ENCODE measurements at places on chromosomes 3 and 15.
A peak's percentile ranks its signal among the peaks of the same experiment; 100 is the strongest.

GRCh38 chr3:31550452-31551251 lies 17.9 kb downstream of the STT3B start:
- DNase-seq, result no peak

DNA sequence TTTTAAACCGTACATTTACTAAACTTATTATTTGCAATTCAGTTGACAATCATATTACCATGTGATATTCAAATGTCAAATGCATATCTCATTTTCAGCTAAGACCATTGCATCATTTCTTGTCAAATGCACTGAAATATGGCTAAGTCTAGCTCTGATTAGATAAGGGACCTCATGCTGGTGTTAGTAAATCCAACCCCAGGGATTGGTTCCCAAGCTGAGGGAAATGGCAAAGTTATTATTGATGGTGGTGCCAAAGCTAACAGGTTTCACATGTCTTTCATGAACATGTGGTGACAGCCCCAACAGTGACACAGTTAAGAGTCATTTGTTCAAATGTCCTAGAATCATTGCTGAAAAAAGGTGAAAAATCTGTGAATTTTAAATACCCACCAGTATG lies 641.1 kb downstream of the MECOM start:
- no peak for DNase-seq

- no peak for DNase-seq
These were observed 1.1 kb upstream of the CSK start for GRCh38 chr15:74780523-74781430.

DNA sequence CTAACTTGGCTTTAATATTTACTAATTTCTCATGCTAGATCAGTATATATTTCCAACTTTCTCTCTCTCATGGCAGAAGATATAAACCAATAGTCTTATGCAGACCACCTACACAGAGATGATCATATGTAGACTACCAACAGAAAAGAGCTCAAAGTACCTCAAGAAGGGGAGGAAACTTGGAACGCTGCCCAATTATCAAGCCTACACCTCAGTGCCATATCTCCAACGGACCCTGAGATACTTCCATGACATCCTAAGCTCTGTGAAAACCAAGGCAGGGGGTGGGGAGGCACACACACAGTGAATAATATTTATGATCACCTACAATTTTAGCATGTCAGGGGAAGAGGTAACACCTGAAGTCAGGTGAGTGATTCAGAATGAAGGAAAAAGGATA lies 100.6 kb downstream of the STAG1 start:
- no peak for DNase-seq

DNA sequence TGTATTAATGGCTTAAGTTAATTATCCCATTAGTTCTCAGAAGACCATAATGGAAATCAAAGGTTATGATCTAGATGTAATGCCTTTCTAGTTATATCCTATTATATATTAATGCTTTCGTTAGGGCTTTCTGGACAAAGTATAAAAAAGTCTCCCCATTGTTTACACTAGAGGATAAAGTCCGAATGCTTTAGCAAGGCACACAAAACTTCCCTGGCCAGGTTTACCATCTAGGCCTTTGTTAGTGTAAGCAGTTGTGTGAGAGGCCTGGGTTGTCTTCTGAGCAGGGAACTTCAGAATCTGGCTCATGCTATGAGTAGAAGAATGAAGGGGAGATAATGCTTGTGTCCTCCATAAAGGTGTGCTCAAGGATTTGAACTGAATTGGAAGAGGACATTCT lies 106.3 kb upstream of the MEIS2 start:
- no peak for DNase-seq

DNA sequence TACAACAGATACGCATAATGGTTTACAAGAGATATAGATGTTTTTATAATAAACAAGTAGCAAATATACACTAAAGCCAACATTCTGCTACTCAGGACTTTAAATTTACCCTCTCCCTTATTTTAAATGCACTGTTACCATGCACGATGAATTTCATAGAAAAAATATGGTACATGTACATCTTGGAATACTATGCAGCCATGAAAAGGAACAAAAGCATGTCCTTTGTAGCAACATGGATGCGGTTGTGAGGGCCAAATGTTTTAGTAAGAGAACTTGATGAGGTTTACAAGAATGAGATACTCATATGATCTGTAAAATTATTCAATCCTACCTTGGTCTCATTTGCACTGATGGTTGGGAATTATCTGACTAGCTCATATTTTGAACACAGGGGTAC lies 769.3 kb downstream of the VGLL3 start:
- DNase-seq, result no peak

- DNase-seq, result no peak
These were observed 337.2 kb downstream of the MAGI1 start for GRCh38 chr3:65701516-65701915.

DNA sequence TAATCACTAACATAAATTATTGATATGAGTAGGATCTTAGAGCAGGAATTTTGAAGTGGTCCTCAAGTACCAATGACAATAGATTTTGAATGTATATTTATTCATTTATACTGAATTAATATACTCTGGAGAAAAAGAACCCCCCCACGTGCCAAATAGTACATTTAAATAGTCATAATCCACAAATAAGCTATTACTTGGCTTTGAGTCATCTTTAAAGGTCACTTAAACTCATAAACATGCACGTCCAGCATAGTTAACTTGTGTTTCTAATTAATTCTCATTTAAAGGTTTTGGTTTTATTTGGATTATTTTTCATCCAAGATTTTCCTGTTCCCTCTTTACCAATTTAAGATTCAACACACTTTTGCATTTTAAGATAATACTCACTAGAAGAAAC lies 35.1 kb downstream of the FGF7 start:
- DNase-seq, result no peak

GRCh38 chr3:137972396-137972795 lies 37.6 kb upstream of the CLDN18 start:
- no peak for DNase-seq

DNA sequence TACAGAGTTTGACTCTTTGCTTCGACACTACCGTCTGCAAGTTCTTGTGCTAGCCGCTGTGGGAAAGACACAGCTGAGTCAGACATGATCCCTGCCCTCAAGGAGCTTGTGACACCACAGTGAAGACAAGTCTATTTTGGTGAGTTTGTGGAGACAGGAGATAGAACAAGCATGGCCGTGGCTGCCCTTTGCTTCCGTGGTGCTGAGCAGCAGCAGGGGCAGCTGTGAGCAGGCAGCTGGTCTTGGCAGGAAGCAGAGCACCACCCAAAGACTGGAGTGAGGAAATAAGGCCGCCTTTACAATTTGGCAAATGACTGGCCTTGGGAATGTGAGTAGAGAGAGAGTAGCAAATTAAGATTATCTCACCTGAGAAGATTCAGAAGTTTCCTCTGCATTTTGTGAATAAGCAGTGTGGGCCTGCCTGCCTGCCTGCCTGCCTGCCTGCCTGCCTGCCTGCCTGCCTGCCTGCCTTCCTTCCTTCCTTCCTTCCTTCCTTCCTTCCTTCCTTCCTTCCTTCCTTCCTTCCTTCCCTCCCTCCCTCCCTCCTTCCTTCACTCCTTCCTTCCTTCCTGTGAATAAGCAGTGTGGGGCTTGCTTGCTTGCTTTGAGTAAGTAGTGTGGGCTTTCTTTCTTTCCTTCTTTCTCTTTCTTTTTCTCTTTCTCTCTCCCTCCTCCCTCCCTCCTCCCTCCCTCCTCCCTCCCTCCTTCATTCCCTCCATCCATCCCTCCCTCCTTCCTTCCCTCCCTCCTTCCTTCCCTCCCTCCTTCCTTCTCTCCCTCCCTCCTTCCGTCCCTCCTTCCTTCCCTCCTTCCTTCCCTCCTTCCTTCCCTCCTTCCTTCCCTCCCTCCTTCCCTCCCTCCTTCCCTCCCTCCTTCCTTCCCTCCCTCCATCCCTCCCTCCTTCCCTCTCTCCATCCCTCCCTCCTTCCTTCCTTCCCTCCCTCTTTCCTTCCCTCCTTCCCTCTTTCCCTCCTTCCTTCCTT lies 1.6 kb upstream of the GCNT3 start:
- no peak for DNase-seq

DNA sequence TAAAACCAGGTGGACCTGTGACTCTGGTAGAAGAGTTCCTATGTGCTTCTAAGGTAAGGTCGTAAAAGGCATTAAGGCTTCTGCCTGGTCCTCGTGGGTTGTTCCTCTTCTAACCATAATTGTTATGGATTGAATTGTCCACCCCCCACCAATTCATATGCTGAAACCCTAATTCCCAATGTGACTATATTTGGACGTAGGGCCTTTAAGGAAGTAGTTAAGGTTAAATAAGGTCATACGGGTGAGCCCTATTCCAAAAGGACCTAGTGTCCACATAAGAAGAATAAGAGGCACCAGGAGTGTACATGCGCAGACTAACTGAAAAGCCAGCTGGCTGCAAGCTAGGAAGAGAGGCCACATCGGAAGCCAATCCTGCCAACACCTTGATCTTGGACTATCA lies 1.9 kb downstream of the ADPGK start:
- no peak for DNase-seq

GRCh38 chr3:71926616-71927015 lies 141.7 kb upstream of the PROK2 start:
- DNase-seq, result no peak

GRCh38 chr15:25863111-25863967 lies at the start of gene ATP10A:
Gene ATP10A (minus strand): TSS chr15:25863327. CDS start chr15:25863096, 231 bp downstream.
- DNase-seq, result no peak

GRCh38 chr3:123105201-123106189 lies 38.7 kb downstream of the PDIA5 start:
- no peak for DNase-seq

- DNase-seq, result no peak
These were observed 105.8 kb upstream of the ARL6 start for GRCh38 chr3:97658668-97659285.

GRCh38 chr3:191008074-191008473 lies 145.6 kb upstream of the GMNC start:
- no peak for DNase-seq

GRCh38 chr3:79490165-79491028 lies 277.4 kb downstream of the ROBO1 start:
- no peak for DNase-seq

- no peak for DNase-seq
These were observed 35.6 kb upstream of the RAB11A start for GRCh38 chr15:65833501-65834205.

DNA sequence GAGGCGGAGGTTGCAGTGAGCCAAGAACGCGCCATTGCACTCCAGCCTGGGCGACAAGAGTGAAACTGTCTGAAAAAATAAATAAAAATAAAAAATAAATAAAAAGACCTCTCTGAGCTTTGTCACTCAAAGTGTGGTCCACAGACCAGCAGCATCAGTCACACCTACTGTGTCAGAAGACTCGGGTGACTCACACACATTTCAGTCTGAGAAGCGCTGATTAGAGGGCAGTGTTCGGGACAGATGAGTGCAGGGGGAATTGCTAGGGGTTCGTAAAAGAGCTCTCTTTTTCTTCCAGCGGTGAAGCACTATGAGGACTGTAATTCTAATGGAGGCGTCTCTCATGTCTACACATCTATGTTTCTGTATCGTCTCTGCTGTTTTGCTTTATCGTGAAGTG lies 5.7 kb downstream of the PODXL2 start:
- peak; percentile 37 for DNase-seq

DNA sequence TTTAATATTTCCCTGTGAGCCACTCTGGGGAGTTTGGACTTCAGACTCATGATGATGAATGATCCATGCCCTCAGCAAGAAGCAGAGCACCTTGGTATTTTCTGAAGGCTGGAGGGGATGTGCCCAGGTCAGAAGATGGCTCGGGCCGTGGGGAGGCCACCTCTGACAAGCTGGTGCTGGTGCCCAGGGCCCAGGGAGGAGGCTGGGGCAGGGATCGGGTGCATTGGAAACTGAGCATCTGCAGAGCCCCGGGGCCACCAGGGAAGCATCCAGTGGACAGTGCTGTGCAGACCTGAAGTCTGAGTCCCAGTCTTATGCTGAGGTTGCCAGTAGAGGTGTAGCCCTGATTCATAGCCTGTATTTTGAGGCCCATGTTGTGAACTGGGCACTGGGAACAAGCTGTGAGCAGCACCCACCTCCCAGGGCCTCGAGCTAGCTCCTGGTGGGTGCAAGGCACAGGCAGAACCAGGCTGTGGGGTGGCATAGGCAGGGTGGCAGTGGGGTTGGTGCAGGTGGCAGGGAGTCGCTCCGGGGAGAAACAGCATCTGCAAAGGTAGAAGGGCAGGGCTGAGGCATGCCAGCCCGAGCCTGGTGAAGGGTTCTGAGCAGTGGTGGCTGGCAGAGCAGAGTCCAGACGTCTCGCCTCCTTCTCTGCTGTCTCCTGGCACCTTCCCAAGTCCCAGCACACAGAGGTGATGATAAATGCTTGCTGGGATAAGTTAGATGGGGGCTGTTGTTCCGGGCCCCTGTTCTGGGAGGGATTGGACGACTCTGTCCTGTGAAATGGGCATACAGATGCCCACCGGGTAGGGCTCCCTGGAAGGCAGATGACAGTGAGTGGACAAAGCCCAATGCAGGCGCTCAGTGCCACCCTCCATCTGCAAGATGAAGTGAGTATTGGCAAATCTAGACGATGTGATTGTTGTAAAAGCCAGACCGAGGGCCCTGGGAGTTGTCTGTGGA lies 10.6 kb downstream of the DNAJB8 start:
- DNase-seq, result no peak

GRCh38 chr3:116165641-116166040 lies 279.6 kb downstream of the LSAMP start:
- no peak for DNase-seq

DNA sequence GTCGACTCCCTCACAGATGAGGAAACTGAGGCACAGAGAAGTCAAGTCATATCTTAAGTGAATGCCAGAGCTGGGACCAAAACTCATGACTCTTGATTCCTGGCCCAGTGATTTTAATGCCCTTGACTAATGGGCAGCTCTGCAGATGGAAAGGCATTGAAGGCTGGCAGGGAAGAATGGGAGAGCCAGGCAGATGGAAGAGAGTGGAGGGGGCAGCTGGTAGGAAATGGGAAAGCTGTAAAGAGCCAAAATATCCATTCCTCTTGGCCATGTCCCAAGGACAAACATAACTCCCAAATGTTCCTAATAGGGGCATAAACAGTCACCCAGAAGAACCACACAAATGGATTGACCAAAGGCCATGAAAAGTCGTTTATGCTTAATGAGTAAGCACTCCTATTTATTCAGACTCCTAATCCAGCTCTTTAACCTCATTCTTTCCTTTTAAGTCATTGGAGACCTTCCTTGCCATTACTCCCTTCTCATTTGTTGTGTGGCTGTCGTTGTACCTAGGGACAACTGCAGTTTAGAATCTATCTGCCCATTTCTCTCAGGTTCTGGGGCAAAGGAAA lies 330.5 kb upstream of the ROPN1 start:
- DNase-seq, result no peak

GRCh38 chr3:53707222-53707621 lies 139.0 kb downstream of the CHDH start:
- DNase-seq, result no peak

- DNase-seq, result no peak
These were observed 80.0 kb upstream of the CACNA2D3 start for GRCh38 chr3:54042259-54042823.

DNA sequence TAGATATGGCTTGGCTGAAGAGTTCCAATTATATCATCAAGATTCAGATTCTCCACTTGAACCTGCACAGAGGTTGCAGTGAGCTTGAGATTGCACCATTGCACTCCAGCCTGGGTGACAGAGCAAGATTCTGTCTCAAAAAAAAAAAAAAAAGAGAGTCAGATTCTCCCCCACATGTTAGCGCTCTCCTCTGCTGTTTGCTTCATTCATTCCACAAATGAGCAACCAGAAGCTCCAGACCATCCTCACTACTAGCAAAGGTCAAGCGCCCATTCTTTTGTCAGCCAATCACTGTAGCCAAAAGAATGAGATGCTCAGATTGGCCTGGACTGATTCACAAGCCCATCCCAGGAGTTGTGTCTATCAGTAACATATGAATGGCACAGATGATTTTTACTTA lies 28.4 kb upstream of the TCF12 start:
- no peak for DNase-seq

- no peak for DNase-seq
These were observed 24.4 kb upstream of the CYP11A1 start for GRCh38 chr15:74391582-74392450.

Measured in mesenteric fat pad (tissue), 1 donor.